IMR-90 (cell line): ENCODE measurements at places on chromosomes 3 and 15. TPM values are rescaled to one million over a fixed set of nuclear protein-coding genes. Genes with fewer than 3 reads are reported as not detected.

GRCh38 chr3:114394551-114394950, 100.7 kb downstream of the TIGIT start:
- no peak for DNase-seq

Gene MITF
- polyA plus RNA-seq: 5.4 and 6.5 TPM in 2 replicates

Gene GOLGB1
- 9.1 and 13.3 TPM in 2 replicates for polyA plus RNA-seq

Gene STAB1
- 0.04 TPM in 1 of 2 replicates, not detected in the other for polyA plus RNA-seq

Gene GPR62
- not detected in 2 replicates for polyA plus RNA-seq

DNA sequence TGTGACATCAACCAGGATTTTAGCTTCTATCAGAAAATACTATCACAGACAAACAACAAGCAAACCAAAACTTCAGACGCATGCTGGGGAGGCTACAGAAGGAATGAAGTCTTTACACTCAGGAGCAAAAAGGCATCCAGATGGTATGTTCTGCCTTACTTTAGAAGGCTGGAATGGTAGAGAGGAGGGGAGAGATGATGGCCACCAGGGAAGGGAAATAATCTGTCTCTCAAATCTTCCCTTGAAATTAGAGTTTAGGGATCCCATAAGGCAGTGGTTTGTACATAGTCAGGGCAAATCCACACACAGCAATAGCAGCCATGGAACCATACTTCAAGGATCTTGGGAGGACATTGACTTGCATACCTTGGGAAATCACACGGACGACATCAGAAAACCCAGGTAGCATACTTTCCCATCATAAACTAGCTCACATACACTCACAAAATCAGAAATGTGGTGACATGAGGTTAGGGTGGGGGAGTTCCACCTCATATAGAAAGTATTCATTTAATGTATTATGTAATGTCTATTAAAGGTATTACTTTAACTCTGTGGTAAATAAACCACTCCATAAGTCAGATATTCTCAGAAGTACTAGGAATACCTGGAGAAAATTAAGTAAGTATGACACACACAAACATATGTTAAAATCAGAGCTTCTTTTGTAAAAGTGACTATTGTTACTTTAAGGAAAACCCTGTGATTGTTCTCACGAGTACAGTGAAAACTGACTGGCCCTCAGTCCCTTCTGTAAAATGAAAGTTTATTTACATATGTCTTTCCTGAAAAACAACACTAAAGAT, 9.4 kb downstream of the BTLA start:
- no peak for DNase-seq

GRCh38 chr3:195147649-195148080, 123.3 kb downstream of the XXYLT1 start:
- DNase-seq: peak; percentile 62

GRCh38 chr3:8387571-8387970, 114.1 kb upstream of the LMCD1 start:
- no peak for DNase-seq

- no peak for DNase-seq
These were observed 246.4 kb downstream of the ALCAM start for GRCh38 chr3:105613120-105613519.

GRCh38 chr15:55740981-55741832, 1.7 kb downstream of the PRTG start:
- no peak for DNase-seq

GRCh38 chr3:32186097-32186496, 52.4 kb upstream of the CMTM8 start:
- DNase-seq: no peak

Gene LDHAL6B
- not detected in 2 replicates for polyA plus RNA-seq

DNA sequence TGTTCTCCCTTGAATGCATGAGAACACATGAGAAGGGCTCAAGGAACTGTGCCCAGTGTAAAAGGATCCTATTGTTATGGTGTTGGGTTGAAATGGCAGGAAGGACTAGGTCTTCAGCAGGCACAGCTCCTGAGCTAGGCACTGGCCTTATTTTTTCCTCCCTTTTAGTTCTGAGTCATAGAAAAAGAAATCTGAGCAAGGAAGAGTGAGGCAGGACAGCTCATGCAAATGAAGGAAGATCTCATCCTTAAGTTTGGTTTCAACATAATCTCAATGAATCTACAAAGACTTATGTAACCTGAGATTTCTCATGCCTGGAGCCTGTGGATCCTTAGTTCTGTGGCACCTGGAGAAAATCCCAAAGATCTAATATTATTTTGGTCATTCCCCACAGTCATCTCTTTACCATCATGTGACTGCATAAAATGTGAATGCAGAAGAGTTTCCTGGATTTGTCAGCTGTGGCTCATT, 188.6 kb upstream of the TBL1XR1 start:
- DNase-seq: peak; percentile 76

DNA sequence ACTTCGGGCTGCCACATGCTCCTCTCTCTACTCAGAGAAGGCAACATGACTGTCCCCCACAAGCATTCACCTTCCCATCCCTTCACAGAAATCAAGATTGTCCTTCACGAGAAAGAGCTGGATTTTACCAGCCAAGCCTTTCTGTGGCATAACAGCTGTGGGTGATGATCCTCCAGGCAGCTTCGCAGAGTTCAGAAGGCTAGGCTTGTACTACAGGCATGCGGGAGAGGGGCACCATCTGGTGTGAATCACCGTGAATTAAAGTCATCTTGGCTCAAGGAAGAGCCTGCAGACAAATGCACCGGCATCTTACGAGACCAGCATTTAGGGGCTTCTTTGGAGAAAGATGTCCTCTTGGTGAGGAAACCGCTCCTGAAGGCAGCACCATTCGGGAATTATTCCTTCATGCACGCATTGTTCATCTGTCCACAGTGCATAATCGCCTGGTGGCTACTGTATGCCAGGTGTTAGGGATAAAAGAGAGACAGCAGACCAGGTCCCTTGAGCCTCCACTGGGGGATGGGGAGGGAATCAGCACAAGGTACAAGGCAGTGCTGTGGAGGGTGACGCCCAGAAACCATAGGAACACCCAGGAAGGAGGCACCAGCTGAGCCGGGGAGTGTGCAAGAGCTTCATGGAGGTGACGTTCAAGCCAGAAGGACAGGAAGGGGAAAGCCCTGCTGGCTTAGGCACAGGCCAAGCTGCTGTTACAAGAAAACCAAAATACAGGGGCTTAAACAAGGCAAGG, 108.6 kb downstream of the TMEM266 start:
- no peak for DNase-seq

Gene PLXND1
- 64.5 and 67.1 TPM in 2 replicates for polyA plus RNA-seq

DNA sequence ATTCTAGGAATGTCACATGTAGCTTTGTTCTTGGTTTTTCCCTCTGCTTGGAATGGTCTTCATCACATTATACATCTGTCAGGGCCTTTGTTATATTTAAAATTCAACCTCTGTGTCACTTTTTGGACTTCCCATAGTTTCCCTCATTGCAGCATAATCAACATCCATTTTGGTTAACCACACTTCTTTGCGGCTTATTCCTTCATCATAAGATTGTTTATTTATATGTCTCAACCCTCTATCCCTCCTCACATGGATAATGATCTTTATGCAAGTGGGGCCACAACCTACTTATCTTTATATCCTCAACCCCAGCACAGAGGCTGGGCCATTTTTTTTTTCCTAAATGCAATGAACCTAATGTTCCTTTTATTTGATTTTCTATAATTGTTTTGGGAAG, 260.0 kb upstream of the THBS1 start:
- peak; percentile 38 for DNase-seq

Gene RTP3
- 0.10 and 0.26 TPM in 2 replicates for polyA plus RNA-seq

DNA sequence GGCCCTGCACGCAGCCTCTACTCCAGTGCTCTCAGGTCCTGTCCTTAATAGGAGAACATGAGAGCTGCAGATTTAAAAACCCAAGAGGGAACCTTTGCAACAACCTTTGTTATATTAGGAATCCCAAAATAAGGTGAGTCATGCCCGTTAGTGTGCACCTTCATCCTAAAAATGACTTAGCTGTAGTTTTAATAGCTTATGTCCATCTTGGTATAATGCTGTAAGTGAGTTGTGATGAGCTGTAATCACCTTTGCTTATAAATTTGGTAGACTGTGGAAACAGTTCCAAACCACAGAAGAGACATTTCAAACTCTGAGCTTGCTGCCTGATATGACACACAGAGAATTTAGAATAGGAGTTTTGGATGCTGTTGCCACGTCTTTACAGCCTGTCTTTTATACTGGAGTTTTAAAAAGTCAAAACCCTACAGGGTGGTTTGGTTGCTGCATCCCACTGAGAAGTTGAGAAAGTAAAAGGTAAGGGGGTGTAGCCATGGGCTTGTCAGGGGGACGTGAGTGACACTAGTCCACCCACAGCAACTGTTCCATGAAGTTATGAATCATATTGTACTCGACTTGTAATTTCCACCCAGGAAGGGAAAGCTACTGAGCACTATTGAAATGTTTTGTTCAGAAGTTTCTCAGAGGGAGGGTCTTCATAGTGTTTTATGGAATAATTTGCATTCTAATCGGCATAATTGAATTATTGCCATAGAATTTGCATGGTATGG, 27.4 kb upstream of the CD47 start:
- DNase-seq: peak; percentile 51

DNA sequence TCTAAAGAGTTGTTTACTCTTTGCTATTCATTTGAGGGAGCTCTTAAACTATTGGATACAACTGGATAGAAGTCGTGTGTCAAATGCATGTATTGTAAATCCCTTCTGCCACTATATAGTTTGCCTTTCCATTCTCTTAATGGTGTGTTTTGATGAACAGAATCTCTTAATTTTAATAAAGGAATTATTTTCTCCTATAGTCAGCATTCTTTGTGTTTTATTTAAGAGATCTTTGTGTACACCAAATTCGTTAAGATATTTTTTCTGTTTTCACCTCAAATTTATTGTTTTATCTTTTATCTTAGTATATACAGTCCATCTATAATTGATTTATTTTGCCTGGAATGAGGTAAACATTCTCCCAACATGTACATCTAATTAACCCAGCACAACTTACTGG, 551.5 kb upstream of the AGTR1 start:
- no peak for DNase-seq

- peak; percentile 60 for DNase-seq
These were observed 12.2 kb upstream of the XYLB start for GRCh38 chr3:38334142-38335055.

DNA sequence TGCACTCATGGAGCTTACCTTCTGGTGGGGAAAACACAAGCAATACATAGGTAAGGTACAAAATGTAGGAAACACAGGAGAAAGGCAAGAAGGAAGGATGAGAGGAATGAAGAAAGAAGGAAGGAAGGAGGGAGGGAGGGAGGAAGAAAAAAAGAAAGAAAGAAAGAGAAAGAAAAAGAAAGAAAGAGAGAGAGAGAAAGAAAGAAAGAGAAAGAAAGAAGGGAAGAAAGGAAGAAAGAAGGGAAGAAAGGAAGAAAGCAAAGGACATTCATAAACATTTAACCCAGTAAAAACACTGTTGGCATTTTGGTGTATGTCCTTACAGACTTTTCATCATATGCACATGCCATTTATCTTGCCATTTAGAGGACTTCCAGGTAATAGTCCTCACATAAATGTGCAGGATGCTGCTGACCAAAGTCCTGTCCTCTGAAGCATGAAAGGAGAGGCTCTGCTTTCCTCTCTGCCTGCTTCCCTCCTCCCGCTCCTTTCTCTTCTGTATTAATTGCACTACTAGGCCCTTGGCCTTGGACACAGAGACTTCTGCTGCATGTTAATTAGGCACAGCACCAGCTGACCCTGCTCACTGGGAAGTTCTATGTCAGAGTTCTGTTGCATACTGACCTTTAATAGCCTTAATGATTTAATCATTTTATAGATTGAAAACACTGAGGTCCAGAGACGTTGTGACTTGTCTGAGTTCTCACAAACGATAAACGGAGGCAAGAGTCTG, 29.7 kb upstream of the NDUFB4 start:
- DNase-seq: no peak

- DNase-seq: no peak
These were observed 175.1 kb downstream of the NFKBIZ start for GRCh38 chr3:102024270-102024904.

Gene SENP8
- polyA plus RNA-seq: 1.6 and 1.9 TPM in 2 replicates

Gene DRD3
- polyA plus RNA-seq: not detected in 2 replicates

Gene GOLGA6L6
- not detected in 2 replicates for polyA plus RNA-seq

GRCh38 chr3:149468504-149469212, 5.8 kb upstream of the TM4SF4 start:
- DNase-seq: no peak

- DNase-seq: no peak
These were observed 41.6 kb downstream of the PARP15 start for GRCh38 chr3:122619040-122619439.

DNA sequence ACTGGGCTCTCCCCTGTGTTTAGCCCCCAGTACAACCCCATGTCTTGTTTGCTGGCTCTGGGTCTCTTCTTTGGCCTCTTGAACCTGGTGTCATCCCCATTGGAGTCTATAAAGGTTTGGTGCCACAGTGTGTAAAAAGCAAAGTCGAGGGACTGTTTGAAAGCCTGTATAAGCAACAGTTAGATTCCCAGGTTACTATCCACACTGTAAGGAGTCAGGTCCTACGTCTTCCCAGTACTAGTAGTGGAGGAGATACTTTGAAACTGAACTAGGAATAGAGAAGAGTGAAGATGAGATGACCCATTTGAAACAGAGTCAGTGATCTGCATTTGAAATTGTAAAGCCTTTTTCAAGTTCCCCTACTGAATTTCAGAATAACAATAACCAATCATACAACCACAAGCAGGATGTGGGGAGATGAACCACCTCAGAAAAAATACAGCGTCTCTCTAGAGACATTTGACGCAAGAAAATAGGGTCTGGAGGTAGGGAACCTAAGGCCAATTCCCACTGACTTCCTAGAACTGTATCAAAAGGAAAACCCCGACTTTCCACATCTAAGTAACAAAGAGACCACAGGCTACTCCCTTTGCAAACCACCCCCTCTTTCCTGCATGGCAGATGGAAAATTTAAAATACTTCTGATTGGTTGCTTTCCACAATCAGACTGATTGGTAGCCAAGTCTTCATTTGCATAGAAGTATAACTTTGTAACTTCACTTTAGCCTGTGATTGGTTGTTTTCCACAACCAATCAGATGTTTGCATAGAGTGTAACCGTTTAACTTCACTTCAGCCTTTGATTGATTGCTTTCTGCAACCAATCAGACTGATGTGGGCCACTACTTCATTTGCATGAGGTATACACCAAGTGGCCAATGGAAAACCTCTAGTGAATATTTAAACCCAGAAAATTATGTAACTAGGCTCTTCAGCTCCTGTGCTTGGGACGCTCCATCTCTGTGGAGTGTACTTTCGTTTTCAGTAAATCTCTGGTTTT, 49.9 kb upstream of the NEDD4 start:
- DNase-seq: no peak

Gene DAZL
- polyA plus RNA-seq: not detected in 2 replicates

DNA sequence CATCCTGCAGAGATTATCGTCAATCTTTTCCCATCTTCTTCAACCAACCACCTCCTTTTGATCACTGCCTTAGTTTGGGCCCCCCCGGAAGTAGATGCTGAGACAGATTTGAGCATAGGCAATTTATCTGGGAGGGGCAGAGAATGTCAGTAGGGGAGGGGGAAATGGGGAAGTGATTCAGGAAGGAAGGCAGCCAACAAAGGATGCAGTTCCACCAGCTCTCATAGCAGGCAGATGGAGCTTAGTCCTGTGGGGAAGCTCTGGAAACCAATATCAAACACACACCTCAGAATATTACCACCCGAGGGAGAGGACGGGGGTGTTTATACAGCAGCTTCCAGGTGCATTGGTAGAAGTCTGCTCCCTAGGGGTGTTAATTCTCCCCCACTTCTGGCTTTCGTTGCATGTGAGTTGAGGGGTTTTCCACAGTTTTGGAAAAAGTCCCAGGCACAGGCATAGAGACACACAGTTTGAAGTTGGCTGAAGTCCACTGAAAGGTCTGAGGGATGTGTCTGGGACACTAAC, 91.5 kb upstream of the TNFAIP8L3 start:
- no peak for DNase-seq

Gene GOLGA6D
- polyA plus RNA-seq: not detected in 2 replicates
